ENCODE measurements at places on chromosomes 2 and 18.

- DNase-seq: no peak
These were observed 484.5 kb upstream of the ZNF804A start for GRCh38 chr2:184113696-184114403.

GRCh38 chr18:58201733-58202730, 158.0 kb downstream of the NEDD4L start:
- DNase-seq: no peak

GRCh38 chr2:177733322-177733855, 339.2 kb downstream of the PDE11A start:
- no peak for DNase-seq

- DNase-seq: no peak
These were observed 15.6 kb upstream of the CYTIP start for GRCh38 chr2:157459486-157459885.

DNA sequence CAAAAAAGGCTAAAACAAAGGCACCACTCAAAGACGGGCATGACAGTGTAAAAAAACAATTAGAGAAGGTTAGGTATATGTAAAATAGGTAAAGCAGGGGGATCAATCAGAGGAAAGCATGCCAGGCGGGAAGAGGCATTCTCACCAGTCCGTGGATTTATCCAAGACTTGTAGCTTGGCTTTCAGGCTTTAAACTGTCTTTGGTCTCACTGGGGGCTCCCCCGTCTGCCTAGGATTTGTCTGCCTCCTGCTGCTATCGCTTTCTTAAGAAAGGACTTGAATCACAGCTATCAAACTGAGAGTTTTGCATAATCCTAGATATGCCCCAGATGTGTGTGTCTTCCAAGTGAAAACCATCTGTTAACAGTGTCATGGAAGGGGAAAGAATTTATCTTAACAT, 11.1 kb upstream of the GORASP2 start:
- no peak for DNase-seq

DNA sequence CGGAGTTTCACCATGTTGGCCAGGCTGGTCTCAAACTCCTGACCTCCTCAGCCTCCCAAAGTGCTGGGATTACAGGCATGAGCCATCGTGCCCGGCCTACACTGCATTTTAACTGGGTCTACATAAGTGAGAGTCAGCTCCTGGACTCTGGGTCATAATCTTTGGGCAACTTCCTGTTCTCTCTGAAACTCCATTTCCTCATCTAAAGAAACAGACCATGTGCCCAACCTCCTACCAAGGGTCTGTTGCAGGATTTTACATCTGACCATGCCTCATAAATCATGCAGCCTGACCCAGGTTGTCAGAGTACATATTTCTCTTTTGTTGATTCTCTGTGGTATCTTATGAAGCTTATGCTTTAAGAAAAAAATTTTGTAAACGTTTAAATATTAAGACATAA, 280.4 kb downstream of the ALPK2 start:
- no peak for DNase-seq

DNA sequence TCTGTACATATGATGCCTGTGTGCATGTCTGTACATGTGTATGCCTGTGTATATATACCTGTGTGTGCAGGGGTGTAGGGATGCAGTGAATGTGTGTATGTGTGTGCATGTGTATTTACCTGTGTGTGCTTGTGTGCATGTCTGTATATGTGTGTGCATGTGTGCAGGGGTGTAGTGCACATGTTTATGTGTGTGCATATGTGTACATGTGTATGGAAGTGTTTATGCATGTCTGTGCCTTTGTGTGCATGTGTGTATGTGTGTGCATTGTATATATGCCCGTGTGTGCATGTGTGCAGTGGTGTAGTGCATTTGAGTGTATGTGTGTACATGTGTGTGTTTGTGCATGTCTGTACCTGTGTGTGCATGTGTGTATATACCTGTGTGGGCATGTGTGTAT, 51.0 kb upstream of the TMEM18 start:
- DNase-seq: no peak

GRCh38 chr2:168796090-168796577, 6.3 kb upstream of the NOSTRIN start:
- DNase-seq: no peak

- DNase-seq: peak; percentile 27
These were observed 41.7 kb upstream of the MALL start for GRCh38 chr2:110157153-110157793.

- no peak for DNase-seq
These were observed 130.4 kb downstream of the MEIS1 start for GRCh38 chr2:66565291-66565690.

DNA sequence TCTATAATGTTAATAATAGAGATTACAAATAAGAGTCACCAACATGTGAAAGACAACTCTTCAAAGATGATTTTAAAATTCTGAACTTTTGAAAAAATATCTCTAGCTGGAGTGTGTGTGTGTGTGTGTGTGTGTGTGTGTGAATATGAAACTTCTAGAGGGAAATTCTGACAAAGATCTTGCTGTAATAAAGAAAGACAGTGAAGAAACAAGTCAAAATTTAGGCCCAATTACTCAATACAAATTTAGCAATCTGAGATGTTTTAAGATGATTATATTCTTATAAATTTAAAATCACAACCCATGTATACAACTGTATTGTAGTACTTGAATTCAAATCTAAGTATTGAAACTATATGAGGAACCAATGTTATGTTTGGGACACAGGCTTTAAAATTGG, 57.2 kb upstream of the UGP2 start:
- DNase-seq: no peak

DNA sequence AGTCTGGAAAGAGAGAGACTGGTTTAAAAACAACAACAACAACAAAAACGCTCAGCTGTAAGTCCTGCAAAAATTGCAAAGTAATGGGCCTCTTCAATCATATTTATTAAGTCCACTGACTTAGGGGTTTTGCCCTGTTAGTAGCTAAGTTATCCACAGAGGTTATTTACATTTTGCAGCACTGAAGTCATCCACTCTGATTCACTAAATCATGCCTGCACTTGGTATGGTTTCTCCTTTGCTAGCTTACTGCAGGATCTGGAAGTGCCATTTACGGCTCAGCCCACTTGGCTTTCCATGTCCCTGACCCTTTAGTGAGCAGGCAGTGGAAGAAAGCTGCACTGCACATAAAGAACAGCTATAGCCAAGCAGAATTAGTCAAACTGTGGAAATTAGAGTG, 484.4 kb downstream of the NRXN1 start:
- DNase-seq: no peak

- DNase-seq: no peak
These were observed 17.2 kb upstream of the KLF7 start for GRCh38 chr2:207182911-207183310.

DNA sequence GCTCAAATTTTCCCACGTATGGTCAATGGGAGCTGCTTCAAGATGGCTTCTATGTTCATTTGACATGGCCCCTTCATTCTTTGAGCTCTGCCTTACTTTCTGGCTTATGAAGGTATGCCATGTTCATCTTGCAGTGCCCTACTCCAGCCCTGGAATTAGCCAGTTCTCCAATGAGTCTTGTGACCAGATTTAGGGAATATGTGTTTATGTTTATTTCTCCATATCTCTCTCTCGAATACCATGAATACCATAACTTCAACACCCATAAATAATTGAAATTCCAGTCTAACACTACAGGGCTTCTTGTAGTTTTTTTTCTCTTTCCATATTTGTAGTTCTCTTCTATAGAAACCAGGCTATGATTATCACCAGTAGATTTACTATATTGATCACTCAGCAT, 39.7 kb downstream of the EPB41L5 start:
- DNase-seq: no peak

GRCh38 chr2:12089001-12089400, 342.6 kb downstream of the LPIN1 start:
- DNase-seq: no peak

GRCh38 chr2:155424518-155424917, 726.0 kb downstream of the KCNJ3 start:
- DNase-seq: no peak

DNA sequence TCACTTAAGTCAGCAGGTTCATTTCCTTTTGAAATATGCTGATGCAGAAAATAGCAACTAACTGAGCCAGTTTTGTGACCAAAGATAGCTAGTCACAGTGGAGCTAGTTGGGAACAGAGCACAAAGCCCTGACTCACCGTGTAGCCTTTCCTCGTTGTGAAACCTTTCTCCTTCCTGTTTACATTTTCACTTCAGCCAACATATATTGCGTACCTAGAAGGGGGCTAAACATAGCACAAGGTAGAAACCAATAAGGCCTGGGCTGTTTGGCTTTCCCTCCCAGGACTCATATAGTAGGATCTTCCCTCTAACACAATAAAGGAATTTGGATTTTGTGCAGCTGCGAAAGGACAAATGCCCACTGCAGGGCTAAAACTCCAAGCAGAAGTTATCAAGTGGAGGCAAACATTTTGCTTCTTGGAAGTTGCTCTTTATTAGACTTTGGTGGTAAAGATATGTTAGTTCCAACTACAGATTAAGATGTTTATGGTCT, 24.5 kb upstream of the LPIN2 start:
- no peak for DNase-seq

- DNase-seq: no peak
These were observed 3.9 kb upstream of the TNS1 start for GRCh38 chr2:218006741-218007140.

DNA sequence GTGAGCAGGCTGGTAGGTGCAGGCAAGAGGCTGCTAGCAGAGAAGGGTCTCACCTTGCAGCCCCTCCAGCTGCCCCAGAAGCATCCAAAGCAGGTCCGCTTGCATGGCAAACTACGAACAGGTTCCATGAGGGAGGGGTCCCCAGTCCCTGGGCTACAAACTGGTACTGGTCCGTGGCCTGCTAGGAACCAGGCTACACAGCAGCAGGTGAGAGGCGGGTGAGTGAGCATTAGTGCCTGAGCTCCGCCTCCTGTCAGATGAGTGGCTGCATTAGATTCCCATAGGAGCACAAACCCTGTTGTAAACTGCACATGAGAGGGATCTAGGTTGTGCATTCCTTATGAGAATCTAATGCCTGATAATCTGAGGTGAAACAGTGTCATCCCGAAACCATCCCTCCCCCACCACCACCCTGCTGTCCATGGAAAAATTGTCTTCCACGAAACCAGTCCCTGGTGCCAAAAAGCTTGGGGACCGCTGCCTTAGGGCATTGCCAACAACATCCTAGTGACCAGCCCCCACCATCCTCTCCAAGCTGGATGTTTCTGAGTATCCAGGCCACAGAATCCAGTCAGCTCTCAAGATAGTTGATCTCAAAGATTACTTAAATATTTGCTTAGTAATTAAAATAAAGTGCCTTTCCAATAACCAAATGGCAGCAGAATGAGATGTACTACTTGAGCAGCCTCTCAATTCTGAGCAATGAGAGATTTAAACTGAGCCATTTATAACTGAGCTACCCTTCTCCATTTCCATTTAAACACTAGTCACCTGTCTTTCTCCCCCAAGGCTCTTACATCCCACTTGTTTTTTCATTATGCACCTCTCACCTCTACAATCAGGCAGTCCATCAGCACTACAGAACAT, 32.4 kb downstream of the LRP2 start:
- DNase-seq: no peak

DNA sequence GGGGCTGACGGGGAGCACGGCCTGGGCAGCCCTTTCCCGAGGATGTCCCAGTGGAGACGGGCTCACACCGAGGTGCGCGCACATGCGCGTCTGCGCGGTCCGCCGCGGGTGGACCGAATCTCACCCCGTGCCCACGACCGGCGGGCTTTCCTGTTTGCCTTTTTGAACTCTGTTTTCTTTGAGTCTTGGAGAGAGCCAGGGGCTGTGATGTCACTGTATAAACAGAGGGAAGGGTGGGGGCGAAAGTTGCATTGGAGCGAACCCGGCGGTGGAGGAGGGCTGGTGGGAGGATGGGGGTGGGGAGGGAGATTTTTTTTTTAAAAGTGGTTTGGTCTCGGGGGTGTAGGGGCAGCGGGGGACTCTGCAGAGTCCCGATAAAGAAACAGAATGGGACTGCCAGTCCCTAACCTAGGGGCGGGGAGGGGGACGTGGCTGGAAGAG, 141.2 kb upstream of the CTAGE1 start:
- DNase-seq: no peak

- DNase-seq: no peak
These were observed 23.1 kb upstream of the TXNDC2 start for GRCh38 chr18:9862686-9863085.

GRCh38 chr2:224281374-224281773, 120.5 kb downstream of the FAM124B start:
- no peak for DNase-seq

- DNase-seq: no peak
These were observed 179.4 kb downstream of the INHBB start for GRCh38 chr2:120525056-120526046.

- no peak for DNase-seq
These were observed 40.4 kb downstream of the CYRIA start for GRCh38 chr2:16625201-16625729.

DNA sequence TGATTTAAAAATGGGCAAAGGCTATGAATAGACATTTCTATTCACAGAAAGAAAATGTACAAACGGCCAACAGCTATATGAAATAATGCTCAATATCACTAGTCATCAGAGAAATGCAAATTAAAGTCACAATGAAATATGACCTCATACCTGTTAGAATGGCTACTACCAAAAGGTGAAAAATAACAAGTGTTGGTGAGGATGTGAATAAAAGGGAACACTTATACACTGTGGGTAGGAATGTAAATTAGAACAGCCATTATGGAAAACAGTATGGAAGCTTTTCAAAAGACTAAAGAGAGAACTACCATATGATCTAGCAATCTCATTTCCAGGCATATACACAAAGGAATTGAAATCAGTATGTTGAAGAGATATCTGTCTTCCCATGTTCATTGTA, 118.9 kb upstream of the SPOPL start:
- DNase-seq: no peak

DNA sequence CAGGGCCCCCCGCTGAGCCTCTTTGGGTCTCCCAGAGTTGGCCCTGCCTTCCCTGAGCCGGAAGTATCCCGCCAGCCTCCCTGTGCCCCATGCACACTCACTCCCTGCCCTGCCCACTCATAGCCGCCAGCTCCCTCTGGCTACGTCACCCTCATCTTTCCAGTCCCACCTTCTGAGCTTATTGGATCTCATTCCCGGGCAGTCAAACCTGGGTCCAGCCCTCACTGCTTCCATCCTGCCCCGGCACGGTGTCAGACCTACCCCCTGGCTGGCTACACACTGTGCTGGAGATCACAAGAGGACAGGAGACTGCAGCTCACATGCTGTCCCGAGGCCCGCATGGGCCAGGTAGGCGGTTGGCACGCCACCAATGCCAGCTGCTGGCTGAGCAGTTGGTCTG, 147.2 kb downstream of the ASB1 start:
- no peak for DNase-seq

DNA sequence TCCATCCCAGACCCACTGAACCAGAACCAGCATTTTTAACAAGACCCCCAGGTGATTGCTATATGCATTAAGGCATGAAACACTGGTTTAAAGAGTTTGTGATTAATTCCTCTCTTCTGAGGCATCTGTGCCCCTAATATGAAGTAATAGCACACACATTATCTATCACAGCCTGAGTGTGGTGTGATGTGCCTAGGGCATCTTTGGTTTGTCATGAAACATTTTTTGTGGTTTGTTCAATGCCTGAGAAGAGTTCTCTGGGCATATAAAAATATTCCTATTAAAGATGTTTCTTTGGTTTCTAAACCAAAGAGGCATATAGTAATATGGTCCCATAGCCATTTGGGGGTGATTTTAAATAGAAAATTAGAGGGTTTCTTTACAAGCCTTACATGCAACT, 221.7 kb upstream of the SPOPL start:
- no peak for DNase-seq

All from stimulated activated CD4-positive, alpha-beta T cell treated with anti-CD3 and anti-CD28 coated beads, Interleukin-15, amount 100 ng/mL, for 24 hours (primary cell).